ENCODE measurements at places on chromosomes 13 and 19.

GRCh38 chr19:13013649-13014048 is 18.4 kb downstream of the NFIX start:
- no peak for DNase-seq

- no peak for DNase-seq
Measured at GRCh38 chr19:30696514-30696913, 324.3 kb downstream of the ZNF536 start.

- DNase-seq = no peak
Measured at GRCh38 chr13:33611121-33611805, 206.7 kb upstream of the RFC3 start.

DNA sequence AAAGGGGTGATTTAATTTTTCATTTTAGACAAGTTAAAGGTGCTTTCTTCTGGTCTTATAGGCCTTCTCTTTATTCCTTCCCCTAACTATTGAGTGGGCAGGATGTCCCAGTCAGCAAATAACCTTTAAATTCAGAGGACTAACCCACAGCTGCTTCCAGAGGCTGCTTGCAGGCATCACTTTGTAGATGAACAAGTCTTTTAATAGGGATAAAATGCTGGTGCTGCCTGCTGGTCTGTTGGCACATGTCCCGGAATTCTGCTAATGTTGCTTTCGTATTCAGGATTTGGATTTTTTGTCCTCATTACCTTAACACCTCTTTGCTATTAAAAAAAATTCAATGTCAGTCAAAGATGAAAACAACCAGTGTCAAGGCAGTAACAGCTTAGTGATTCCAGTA is 132.7 kb upstream of the KL start:
- no peak for DNase-seq

DNA sequence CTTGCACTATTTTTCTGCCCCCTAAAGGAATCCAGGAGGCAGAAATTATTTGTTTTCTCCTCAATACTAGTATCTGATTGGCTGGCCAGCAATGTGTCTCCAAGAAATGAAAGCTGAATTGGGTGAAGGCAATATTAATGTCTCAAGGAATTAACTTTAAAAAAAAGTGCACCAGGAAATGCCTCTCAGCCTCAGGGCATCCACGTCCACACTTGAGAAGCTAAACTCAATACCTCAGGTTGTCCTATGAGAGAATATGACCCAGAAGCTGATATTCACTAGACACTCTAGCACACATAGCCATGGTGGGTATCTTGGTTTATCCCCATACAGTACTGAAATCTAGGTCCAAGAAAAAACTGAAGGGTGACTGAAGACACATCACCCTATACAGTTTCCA is 2.1 kb downstream of the ZNF91 start:
- DNase-seq = no peak

DNA sequence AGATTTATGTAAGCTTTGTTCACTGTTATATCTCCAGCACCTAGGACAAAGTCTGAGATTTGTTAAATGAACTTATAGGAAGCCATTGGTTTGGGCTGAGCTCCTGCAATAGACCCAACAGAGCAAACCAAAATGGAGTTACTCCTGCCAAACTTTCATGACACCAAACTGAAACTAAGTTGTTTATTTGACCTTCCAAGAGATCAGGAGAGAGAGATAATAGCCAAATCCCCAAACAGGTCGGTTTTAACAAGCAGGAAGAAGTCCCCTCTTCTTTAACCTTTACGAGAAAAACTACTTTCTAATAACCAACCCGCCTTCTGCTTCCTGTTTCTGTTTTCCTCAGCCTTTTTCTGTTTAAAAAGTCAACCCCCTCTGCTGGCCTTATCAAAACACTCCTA is 54.9 kb upstream of the ATP12A start:
- DNase-seq = no peak

GRCh38 chr19:38047641-38048040 is 140.6 kb downstream of the SIPA1L3 start:
- no peak for DNase-seq

- no peak for DNase-seq
Measured at GRCh38 chr13:24911133-24911908, 147.4 kb downstream of the RNF17 start.

DNA sequence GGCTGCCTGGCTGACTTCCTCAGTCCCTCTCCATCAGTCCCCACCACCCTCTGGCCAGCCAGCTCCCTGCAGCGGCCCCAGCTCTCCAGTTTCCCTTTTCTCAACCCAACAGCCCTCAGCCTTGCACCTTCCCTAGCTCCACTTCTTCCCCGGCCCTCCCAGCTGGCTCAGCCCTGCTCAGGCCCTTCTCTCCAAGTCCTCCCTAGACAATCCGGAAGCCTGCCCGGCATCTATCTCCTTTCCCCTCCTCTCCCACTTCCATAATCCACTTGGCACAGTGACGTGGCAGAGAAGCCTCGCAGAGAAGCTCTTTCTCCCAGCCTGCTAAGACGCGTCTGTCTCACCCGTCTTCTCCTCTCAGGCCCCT is 1.1 kb downstream of the UBXN6 start:
- DNase-seq = no peak

- DNase-seq = peak; percentile 2
Measured at GRCh38 chr19:58001895-58002369, 688 bp downstream of the ZNF606 start.

- DNase-seq = no peak
Measured at GRCh38 chr19:46021531-46022041, 1.3 kb downstream of the PGLYRP1 start.

DNA sequence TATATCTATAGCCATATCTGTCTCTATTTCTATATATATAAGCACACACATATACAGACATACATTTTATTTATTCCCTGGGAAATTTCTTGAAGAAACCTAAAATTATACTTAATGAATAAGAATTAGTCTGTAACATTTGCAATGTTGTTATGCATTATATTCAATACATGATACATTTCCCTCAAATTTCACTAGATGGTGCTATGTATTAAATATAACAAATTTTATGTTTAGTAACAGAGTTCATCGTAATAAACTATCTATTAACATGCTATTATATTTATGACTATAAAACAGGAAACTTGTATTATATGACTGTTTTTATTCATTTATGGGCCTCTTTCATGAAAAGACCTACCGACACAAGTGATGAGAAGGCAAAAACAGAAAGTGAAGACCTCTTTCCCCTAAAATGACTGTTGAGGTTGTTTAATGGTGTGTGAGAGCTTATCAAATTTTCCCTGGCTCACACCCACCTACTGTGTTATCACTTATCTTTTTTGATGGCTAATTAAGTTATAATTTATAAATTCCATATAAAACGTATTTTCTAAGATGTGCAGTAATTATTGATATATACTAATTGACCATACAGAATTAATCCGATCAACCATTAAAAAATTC is 881.9 kb downstream of the SLITRK6 start:
- no peak for DNase-seq

DNA sequence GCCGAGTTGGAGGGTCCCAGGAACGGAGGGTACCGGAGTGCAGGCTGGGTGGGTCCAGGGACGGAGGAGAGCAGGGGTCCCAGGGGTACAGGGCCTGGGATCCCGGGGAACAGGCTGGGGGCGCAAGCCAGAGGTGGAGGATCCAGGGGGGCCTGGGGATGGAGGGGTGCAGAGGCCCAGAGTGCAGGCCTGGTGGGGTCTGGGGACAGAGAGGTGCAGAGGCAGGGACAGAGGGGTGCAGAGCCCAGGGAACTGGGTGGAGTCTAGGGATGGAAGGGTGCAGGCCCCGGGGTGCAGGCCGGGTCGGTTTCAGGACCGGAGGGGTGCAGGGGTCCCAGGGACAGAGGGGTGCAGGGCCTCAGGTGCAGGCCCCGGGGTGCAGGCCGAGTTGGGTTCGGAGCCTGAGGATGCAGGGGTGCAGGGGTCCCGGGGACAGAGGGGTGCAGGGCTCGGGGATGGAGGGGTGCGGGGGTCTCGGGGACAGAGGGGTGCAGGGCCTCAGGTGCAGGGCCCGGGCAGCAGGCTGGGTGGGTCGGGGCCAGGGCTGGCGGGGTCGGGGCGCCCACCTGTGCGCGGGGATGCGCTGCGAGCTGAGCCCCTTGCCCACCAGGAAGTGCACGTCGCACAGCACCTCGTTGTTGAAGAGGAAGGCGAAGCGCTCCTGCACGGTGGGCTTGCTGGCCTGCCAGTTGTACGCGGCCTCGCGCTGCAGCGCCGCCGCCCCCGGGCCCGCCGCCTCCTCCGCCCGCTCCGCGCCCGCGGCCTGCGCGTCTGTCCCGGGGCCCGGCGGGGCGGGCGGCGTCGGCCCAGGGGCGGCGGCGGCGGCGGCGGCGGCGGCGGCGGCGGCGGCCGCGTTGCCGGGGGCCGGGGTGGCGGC is 545 bp downstream of the BTBD2 start:
- DNase-seq = no peak

DNA sequence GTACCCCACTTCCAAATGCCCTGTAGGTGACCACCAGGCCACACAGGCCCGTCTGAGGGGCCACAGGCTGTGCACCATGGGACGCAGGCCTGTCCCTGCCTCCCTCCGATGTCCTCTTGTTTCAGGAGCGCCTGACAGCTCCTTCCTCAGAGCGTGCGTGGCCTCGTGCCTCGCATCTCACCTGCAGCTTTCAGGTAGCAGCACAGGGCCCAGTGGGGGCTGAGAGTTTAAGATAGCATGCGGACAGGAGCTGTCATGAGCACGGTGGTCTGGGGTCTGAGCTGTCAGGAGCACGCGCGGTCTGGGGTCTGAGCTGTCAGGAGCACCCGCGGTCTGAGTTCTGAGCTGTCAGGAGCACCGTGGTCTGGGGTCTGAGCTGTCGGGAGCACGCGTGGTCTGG is 40.1 kb downstream of the GAS6 start:
- DNase-seq = no peak

GRCh38 chr13:102402290-102402689 is 442 bp upstream of the FGF14 start:
- DNase-seq = no peak

DNA sequence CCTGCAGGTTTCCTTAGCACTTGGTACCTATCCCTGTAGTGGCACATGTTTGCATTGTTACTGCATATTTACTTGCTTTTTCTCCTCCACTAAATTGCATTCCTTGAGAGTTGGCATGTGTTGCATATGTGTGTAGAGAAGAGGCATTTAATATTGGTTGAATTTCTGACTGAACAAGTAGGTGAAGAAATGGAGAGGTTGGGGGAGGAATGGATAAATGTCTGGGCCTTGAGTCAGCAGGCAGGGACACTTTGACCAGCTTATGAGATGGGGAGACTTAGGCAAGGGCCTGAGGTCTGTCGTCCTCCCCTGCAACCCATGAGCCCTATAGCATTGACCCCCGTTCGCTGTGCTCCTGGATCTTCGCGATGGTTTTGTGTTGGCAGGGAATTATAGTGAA is 2.0 kb upstream of the GPR18 start:
- no peak for DNase-seq

DNA sequence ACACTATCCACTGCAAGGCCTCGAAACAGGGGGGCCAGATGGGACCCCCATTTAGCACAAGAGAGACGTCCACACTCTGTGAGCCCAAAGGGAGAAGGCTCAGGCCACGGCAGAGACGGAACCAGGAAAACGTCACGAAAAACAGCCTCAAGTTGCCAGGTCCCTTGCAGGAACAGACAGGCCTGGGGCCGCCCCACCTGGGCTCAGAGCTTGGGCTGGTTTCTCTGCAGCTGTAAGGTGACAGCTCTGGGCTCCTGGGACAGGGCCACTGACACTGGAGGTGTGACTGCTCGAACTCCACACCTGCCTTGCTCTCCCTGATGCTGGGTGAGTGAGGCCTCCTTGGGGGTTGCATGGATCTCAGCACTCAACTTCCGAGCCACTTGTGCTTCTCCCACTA is 3.2 kb downstream of the ZNF787 start:
- no peak for DNase-seq

GRCh38 chr13:35906636-35907035 is 224.5 kb downstream of the DCLK1 start:
- no peak for DNase-seq

DNA sequence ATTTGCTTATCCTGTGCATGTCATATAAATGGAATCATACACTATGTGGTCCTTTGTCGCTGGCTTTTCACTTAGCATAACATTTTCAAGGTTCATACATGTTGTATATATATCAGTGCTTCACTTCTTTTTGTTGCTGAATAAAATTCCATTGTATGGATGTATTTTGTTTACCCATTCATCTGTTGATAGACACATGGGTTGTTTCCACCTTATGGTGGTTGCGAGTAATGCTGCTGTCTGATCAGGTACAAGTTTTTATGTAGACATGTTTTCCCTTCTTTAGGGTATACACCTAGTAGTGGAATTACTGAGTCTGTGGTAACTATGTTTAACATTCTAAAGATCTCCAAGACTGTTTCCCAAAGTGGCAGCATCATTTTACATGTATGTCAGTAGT is 102.5 kb downstream of the RNF17 start:
- DNase-seq = no peak

- no peak for DNase-seq
Measured at GRCh38 chr13:34459856-34460255, 482.2 kb upstream of the NBEA start.

DNA sequence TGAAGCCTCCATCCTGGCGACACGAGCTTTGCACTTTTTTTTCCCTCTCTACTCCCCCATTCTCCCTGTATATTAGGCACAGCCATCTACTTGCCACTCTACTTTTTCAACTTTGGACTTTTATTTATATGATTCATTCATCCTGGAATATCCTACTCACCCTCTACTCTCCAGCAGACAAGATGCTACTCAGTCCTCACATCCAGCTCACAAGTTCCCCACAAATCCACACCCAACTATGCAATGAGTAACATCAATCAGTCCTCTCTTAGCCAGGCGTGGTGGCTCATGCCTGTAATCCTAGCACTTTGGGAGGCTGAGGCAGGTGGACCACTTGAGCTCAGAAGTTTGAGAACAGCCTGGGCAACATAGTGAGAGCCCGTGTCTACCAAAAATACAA is 23.9 kb upstream of the URAD start:
- DNase-seq = no peak

- no peak for DNase-seq
Measured at GRCh38 chr19:38819231-38819920, 6.6 kb upstream of the LGALS4 start.

GRCh38 chr19:7328647-7329046 is 20.1 kb upstream of the ARHGEF18 start:
- DNase-seq = no peak

GRCh38 chr13:89554801-89555200 is 1792.7 kb upstream of the MIR17HG start:
- DNase-seq = no peak

All from stimulated activated CD4-positive, alpha-beta T cell treated with anti-CD3 and anti-CD28 coated beads, Interleukin-12 subunit alpha, Interleukin-12 subunit beta, amount 100 ng/mL, for 48 hours (primary cell).